Activated CD4-positive, alpha-beta T cell treated with anti-CD3 and anti-CD28 coated beads, Interleukin-10, Interleukin-2, amounts not matched to agents 100 ng/mL and 50 ng/mL, durations not matched to agents 16 hours and 8 hours (primary cell): ENCODE measurements at places on chromosomes 6 and 20.

DNA sequence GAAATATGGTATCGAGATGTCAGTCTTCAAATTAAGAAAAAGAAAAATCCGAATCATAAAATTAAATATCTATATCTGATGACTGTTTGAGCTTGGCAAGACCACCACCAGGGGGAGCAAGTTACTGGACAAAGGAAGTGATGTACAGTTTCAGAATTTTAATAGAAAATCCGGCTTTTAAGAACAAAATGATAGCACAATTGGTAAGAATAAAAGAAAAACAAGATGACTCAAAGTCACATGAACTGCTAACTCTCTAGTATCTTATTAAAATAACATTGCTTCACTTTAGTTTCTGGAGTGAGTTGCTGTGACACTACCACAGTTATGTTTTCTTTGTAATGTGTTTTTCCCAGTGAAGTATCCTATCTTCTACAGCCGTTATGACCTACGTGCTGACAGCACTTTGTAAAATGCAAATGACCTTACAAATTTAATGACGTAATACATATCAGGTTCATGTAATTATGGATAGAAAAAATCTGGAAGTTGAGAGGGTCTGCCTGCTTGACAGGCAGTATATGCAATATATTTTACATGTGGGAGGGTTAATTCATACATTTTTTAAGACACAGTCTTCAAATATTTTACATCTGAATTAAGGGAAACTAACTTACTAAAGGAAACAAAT lies 405.3 kb upstream of the HS3ST5 start:
- peak; percentile 21 for DNase-seq

GRCh38 chr20:41956338-41957074 lies 338.3 kb upstream of the CHD6 start:
- peak; percentile 15 for DNase-seq

- DNase-seq: no peak
Measured at GRCh38 chr20:44571362-44571988, 10.9 kb upstream of the PKIG start.

DNA sequence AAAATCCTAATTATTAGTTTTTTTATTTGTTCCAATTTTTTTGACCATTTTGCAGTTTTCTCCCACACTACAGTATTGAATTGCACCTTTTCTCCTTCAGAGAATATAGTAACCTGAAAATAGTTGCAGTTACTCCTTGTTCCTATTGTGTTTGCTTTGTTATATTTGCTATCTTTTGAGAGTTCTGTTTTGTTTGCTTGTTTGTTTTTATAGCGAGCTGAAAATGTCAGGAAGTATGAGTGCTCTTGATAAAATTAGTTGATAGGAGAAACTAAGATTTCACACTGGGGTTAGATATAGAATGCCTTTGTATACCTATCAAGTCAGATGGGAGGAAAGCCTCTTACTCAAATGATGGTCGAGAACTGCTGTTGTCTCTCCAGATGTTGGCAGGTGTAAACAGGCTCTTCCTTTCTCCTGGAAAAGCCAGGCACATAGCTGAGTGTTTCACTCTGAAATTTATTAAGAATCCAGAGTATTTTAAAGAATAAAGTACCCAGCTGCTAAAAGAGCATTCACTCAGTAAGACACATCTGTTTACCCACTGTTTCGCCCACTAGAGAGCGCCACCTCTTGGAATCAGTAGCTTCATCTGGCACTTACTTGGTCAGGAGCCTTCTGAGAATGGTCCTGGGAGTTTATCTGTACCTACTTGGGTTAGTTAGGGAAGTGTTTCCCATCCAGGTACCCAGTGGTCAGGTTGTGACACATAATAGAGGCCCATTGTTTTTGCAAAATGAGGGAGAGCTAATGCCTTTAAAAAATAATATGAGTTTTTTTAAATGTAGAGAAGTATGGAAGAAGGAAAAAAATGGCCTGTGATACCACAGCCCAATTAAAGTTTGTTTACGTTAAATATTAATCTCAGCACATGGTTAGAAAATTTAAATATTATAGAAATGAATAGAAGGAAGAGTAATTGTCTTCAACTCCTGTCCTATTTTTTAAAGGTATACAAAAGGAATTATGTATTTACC lies 11.2 kb downstream of the NT5DC1 start:
- DNase-seq: peak; percentile 52

DNA sequence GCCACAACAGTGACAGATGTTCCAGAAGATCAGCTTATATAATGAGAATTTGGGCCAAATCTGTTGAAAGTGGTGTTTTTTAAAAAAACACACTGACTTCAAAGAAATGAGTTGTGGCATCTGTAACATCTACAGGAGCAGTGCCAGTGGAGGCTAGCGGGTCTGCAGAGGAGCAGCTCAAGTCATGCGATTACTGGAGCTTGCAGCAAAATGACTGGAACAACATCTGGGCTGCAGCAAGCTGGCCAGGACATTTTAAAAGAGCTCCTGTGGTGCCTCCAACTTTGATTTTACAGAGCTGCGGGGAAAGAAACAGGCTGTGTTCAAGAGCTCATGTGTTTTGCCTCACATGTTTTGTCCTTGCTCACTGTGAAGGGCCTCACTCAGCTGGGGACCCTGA lies 57.2 kb downstream of the TBX18 start:
- no peak for DNase-seq

GRCh38 chr6:138593124-138593877 lies 94.0 kb upstream of the NHSL1 start:
- DNase-seq: peak; percentile 91

DNA sequence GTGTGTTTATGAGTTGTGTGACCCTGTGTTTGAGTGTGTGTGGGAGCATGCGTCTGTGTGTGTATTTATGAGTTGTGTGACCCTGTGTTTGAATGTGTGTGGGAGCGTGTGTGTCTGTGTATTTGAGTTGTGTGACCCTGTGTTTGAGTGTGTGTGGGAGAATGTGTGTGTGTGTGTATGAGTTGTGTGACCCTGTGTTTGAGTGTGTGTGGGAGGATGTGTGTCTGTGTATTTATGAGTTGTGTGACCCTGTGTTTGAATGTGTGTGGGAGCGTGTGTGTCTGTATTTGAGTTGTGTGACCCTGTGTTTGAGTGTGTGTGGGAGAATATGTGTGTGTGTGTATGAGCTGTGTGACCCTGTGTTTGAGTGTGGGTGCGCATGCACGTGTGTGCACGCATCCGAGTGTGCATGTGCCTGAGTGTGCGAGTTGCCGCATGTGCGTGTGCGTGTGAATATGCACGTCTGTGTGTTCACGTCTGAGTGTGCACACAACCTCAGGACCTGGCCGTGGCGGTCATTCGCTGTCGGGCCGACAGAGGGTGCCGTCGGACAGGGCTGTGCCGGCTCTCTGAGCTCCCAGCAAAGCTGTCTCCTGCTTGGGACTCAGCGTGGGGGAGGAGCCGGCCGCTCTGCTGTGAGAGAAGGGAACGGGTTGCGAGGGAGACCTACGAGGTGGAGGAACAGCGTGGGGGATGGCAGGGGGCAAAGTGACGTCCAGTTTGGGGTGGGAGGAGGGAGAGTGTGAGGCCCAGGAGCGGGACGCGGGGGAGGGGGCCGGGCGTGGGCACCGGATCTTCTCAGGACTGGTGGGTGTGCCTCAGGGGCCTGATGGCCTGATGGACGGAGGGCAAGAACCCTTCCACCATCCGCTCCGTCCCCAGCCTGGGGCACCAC lies 19.7 kb downstream of the SLC17A9 start:
- peak; percentile 90 for DNase-seq

GRCh38 chr6:109808837-109809236 lies 117.7 kb downstream of the FIG4 start:
- DNase-seq: no peak

GRCh38 chr20:56173438-56173837 lies 75.1 kb upstream of the MC3R start:
- DNase-seq: no peak

GRCh38 chr6:112881828-112882780 lies 535.0 kb downstream of the RFPL4B start:
- DNase-seq: no peak

DNA sequence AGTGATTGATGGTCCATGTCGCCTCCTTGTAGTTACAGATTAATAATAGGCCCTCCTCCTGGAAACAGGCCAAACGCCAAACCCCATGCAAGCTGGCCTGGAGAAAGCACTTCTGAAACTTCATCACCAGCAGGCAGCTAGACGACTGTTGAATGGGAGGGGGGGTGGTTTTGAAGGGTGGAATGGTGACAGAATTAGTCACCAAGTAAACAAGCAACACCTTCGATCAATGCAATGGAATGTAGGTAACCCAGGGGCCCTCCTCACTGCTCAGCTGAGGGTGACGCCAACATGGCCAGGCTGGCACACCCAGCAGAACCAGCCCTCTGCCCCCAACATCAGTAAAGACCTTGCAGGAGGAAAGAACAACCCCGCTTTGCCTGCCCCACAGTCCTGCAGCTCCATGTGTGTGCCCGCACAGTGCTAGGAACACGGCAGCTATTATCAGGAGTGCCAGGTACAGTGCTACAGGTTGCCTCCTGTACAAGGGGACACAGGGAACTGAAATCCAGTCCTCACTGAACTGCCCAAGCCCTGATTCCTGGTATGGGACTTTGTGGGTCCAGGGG lies 2.7 kb downstream of the BCAS1 start:
- DNase-seq: peak; percentile 39

DNA sequence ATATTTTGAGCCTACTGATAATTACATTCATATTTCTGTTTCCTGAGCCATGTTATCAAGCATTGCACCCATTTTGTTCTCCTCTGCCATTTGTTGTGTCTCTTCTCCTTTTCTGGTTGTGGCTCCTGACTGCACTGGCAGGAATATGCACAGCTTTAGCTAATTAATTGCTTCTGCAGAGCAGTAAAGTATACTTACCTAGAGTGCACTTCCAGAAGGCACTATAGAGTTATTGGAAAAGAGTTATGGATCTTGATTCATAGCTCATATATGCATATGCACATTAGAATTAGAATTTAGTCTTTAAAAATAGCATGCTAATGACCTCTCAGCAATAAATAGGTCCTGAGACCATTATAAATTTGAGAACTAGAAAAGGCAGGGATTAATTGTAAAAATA lies 262.6 kb downstream of the NKAIN2 start:
- no peak for DNase-seq

GRCh38 chr20:57224641-57225138 lies 41.8 kb downstream of the BMP7 start:
- DNase-seq: no peak

GRCh38 chr6:44341095-44341890 lies 1.2 kb upstream of the SPATS1 start:
- DNase-seq: no peak

DNA sequence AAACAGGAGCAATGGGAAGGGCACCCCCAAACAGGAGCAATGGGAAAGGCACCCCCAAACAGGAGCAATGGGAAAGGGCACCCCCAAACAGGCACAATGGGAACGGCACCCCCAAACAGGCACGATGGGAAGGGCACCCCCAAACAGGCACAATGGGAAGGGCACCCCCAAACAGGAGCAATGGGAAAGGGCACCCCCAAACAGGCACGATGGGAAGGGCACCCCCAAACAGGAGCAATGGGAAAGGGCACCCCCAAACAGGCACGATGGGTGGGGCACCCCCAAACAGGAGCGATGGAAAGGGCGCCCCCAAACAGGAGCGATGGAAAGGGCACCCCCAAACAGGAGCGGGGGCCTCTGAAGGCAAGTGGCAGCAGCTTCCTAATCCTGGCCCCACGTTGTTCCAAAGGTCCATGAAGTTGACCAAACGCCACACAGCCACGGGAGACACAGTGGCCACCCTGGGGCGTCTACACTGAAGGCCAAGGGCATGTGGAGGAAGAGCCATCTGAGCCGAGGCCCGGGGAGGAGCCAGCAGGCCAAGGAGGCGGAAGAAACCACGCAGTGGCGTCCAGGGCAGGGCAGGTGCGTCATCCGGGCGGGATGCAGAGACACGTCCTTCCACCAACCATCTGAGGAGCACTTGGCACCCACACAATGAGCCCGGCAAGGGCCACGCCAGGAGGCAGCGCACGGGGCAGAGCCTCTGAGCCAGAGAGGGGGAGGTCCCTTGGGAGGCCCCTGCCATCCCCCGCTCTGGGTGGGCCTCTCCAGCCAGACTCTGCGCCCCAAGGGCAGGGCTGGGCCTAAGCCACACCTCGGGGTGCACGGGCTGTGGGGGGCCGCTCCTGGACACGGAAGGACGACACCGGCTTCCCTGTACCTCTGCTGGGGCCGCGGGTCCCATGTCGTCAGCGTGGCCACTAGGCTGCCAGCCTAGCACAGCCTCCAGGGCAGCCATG lies 21.5 kb upstream of the NTSR1 start:
- no peak for DNase-seq

GRCh38 chr6:165876588-165876987 lies 213.5 kb upstream of the PDE10A start:
- no peak for DNase-seq

GRCh38 chr6:49570474-49571079 lies 20.1 kb downstream of the C6orf141 start:
- DNase-seq: no peak

DNA sequence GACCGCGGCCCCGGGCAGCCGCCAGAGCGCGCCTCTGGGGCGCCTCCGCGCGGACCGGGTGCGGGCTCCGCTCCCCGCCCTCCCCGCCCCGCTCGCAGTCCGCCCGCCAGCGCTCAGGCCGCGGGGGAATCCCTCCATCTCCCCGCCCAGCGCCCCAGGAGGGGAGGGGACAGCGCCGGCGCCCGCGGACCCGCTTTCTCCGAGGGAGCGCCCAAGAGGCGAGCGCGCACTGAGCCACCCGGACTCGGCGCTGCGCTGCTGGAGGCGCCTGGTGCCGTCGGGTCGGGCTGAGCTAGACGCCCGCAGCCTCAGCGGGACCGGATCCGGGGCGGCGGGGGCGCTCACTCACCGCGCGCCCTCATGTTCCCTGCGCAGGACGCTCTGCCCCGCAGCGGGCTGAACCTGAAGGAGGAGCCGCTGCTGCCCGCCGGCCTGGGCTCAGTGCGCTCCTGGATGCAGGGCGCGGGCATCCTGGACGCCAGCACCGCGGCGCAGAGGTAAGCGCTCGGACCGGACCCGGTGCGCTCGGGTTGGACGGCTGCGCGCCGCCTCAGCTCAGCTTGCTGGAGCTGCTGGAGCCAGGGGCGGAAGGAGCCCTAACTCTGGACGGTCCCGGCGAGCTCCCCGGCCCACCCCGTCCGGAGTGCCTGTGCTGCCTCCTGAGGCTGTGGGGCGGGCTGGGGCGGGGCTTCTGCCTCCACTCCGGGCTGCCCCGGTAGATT lies 867 bp downstream of the EBF4 start:
- peak; percentile 40 for DNase-seq

DNA sequence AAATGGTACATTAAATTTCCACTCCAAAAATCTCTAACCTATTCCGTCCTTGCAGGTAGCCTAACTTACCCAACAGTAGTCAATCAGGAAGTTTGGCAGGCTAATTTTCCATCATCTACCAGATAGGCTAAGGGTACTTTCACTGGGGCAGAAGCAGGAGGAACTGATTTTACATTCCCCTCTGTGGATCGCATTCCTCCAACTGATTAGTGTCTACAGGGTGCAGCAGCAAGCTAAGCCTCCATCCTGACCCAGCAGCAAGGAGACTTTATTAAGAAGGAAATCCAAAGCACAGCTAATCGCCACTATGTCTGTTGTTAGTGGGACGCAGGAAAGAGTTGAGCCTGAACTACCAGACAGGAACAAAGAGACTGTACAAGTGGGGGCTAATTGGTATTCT lies 143.2 kb upstream of the RUNX2 start:
- no peak for DNase-seq

GRCh38 chr20:14902432-14903089 lies 565.1 kb upstream of the FLRT3 start:
- DNase-seq: no peak
